ENCODE measurements at places on chromosomes 3 and 15. TPM values are rescaled to one million over a fixed set of nuclear protein-coding genes. Genes with fewer than 3 reads are reported as not detected.

GUCA1C gene
- not detected for total RNA-seq

NEK10 gene
- total RNA-seq: 4.7 TPM

DNA sequence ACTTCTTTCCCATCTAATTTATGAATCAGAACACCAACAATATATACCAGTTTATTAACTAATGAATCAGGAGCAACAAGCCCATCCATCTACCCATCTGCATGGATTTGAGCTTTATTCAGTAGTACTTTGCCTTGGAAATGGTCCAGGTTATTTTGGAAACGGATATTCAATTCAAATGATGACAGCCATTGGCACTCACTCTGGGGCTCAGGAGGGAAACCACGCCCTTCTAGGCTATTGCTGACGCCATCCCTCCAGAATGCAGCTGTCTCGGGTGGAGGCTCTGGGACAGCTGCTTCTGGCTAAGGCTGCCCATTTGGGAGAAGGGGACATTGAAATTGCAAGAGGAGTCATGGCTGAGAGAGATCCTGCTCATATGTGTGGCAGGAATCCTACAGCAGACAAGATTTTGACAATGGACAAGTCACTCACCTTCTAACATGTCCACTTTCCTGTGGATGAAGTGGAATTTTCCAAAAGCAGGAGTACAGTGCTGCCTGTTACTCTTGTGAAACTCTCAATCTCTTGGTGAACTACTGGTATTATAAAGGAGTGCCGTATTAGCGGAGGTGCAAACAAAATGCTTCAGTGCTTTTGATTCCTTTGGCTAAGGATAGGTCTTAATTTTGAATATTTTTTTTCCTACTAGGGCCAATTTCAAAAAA lies 29.3 kb upstream of the TRAK1 start:
- peak; percentile 100 for DNase-seq

GRCh38 chr15:65839354-65839901 lies 29.9 kb upstream of the RAB11A start:
- DNase-seq: no peak

- no peak for DNase-seq
Measured at GRCh38 chr3:182803596-182803995, 10.3 kb downstream of the ATP11B start.

- DNase-seq: no peak
Measured at GRCh38 chr3:39103791-39104552, 3.5 kb downstream of the GORASP1 start.

DNA sequence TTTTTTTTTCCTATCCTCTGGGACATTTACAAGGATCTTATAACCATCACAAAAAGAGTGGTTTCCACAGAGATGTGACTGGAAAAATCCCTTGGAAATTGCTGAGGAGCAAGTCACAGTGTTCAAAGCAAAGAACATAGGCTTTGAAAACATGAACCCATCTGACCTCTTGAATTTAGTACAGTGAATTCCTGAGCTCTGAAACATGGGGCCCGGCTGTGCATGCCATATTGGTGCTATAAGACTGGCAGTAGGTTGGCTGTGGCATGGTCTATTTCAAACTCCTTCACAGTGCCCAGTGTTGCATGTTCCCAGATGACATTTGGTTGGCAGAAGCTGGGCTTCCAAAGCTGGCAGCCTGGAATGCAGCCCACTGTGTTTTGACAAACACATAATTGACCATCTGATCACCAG lies 202.2 kb downstream of the TIGIT start:
- DNase-seq: peak; percentile 75

DNA sequence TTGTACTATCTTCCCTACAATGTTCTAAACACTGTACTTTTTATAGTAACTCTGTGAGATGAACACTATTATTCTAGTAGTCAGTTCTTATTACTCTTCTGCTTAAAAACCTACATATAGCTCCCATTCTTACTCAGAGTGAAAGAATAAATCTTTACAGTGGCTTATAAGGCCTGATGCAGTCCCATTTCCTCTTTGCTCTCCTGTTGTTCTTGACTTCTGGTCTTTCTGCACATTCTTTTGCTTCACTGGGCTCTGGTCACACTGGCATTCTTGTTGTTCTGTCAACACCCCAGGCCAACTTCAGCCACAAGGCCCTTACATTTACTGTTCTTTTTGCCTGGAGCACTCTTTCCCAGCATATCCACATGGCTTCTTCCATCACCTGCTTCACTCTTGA lies 58.2 kb upstream of the TP63 start:
- DNase-seq: no peak

DNA sequence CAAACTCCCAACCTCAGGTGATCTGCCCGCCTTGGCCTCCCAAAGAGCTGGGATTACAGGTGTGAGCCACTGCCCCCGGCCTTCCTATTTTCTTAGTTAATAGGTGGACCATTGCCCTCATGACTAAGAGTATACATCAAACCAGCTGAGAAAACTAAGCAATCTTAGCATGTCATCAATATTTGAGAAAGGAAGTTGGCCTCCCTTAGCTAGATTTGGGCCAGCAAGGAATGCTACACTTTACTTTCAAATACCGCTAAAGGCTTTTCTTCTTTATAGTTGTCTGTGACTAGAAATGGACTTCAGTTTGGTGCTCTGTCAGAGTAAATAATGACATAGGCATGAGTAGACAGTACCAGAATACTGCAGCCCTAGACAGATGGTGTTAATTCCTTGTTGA lies 199.3 kb downstream of the GAP43 start:
- DNase-seq: no peak
